Central memory CD4-positive, alpha-beta T cell (primary cell): ENCODE measurements at places on chromosomes 6 and 20.

- no peak for DNase-seq
These were observed 230.9 kb upstream of the CITED2 start for GRCh38 chr6:139605350-139605749.

DNA sequence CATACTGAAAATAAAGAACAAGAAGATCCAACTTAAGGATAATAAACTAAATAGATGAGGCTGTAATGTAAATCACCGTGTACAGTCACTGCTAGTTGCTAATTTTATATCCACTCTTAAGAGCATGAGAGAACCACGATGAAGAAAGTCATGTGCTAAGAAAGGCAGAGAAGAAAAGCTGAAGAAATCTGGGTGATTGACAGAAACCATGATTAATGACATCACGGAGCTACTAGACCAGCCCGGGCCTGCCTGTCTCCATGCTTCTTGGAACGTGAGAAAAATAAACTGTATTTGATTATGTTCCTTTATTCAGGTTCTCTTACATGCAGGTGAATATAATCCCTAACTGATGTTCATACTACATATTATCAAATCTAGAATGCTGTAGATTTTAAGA is 84.2 kb upstream of the E2F3 start:
- no peak for DNase-seq

GRCh38 chr20:46230801-46231282 is 77.5 kb downstream of the CDH22 start:
- no peak for DNase-seq

DNA sequence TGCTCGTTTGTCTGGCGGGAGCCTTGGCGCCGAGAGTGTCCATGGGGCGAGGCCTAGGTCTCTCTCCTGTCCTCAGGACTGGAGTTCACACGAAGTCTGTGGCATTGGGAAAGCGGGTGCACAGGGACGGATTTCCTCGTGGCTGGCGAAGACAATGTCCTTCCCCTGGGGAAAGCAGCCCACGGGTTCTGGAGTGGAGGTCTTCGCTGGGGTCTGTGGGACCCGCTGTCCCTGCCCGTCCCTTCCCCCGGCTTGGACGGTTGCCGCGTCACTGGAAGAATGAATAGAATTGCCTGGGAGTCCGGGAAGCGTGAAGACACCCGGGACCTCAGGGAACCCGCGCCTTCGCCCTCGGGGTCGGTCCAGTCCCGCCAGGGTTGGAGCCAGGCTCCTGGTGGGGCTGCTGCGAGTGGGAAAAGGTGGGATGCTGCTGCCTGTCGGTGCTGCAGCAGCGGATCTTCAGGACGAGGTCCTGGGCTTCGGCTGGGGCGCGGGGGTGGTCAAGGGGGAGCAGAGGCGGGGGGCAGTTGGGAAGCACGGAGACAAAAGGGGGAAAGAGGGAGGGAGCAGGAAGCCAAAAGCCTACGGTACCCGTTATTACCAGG is 441.8 kb upstream of the DEFB115 start:
- DNase-seq, result no peak

- no peak for DNase-seq
These were observed 351.6 kb upstream of the CNR1 start for GRCh38 chr6:88517737-88518136.

GRCh38 chr6:62980724-62981123 is 230.5 kb upstream of the FKBP1C start:
- DNase-seq, result no peak

GRCh38 chr20:10721137-10721896 is 47.5 kb upstream of the JAG1 start:
- DNase-seq, result no peak

GRCh38 chr6:138012682-138013081 is 94.5 kb downstream of the PERP start:
- peak; percentile 1 for DNase-seq

- DNase-seq, result no peak
These were observed 793 bp upstream of the HDAC2 start for GRCh38 chr6:113971741-113972140.

- no peak for DNase-seq
These were observed 42.3 kb downstream of the IL20RA start for GRCh38 chr6:137002505-137002904.

GRCh38 chr6:149233056-149233715 is 84.3 kb upstream of the TAB2 start:
- peak; percentile 66 for DNase-seq

GRCh38 chr6:89615882-89616281 is 22.7 kb downstream of the LYRM2 start:
- no peak for DNase-seq

DNA sequence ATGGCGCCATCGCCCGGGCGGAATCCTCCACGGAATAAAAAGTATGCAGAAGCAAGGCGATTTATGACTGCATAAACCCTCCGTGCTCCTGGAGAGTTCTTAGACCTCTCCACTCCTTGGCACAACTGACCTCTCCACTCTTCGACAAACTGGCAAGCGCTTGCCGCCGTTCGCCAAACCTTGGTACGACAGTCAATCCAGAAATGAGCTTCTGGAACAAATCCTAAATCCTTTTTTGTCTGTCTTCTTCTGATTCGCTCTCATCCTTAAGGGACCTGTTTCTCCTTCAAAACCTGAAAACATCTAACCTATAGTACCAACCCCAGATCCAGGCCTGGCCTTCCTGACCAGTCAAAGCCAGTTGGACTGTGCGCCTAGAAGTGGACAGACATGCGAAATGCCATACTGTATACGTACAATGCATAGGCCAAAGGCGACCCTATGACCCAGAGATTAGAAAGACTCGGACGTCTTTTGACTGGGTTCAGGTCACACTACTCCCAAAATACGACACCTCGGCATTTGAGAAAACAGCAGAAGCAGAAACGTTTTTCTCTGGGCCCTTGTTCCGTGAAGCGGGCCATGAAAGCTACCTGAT is 59.4 kb downstream of the TRIM27 start:
- DNase-seq, result no peak

GRCh38 chr6:54107470-54108090 is 3.7 kb upstream of the MLIP start:
- DNase-seq, result no peak

DNA sequence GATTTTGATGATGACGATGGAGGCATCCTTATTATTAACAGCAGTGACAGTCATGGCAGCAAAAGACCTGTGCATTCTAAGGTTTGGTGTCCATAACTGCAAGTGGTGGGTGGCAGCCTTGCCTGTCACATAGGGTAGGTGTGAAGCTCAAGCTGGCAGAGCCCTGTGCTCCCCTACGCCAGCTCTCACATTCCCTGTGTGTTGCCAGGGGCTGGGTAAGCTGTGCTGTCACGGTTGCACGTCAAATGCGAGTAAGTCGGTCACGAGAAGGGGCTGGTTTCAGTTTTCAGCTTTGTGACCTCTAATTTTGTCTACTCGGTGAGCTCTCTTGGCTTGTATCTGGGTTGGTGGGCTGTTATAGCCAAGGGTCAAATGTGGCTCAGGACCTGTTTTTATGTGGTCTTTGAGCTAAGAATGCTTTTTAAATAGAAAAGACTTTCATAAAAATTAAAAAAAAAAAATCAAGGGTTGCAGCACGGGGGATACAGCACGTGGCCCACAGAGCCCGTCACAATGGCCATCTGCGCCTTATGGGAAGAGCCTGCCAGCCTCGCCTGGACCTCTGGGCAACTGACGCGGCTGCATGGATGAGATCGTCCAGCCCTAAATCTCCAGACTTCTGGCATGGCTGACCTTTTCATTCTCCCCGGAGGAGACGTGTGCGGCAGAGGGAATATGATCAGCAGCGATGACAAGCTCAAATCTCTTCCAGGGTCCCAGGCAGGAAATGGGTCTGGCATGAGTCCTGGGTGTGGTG is 148.5 kb downstream of the PHACTR3 start:
- no peak for DNase-seq

DNA sequence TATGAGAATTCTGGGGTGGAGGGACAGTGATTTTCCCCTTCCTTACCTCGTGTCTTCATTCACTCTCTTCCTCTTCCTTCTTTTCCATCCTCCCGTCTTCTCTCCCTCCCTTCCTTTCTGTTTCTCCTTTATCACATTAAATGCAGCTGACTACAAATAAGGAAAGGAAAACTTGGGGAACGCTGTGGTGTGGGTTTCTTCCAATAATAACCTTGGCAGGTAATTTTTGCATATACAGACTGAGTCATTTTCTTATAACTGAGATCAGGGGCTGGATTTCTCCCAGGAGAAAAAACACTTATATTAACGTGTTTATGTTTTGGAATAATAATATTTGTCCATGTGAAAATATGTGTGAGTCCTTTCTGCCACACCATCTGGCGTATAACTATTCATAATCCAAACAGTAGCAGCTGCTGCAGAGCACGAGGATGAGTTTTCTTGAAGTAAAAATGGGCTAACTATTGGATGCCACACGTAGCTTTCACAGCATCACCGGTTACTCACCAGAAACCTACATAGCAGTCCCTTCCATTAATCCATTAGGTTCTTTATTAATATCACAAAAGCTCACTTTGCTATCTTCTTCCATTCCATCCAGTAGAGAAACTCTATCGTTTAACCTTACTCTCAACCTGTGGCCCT is 139.2 kb upstream of the SASH1 start:
- DNase-seq, result no peak

- no peak for DNase-seq
These were observed 251.3 kb upstream of the PRND start for GRCh38 chr20:4470375-4470774.

DNA sequence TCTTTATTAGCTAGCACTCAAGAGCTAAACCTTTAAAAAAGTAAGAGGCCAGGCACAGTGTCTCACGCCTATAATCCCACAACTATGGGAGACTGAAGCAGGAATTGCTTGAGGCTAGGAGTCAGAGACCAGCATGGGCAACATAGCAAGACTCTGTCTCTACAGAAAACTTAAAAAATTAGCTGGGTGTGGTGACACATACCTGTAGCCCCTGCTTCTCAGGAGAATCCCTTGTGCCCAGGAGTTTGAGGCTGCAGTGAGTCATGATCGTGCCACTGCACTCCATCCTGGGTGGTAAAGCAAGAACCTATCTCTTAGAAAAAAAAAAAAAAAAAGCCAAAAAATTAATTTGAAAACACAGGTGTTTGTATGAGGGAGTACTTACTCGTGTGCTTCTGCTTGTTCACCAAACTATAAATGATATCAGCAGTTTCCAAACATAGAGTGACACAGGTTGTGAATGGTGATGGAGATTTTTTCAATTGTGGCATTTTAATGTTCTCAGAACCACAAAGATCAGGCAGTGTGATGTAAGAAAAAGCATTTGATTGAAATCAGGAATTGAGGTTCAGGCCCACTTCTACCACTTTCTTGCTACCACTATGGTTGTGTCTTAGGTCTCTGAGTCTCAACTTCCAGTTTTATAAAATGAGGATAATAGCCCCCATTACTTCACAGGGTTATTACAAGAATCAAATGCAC is 104.9 kb downstream of the FOXO3 start:
- no peak for DNase-seq

GRCh38 chr20:36407199-36407733 is 101.1 kb downstream of the DLGAP4 start:
- DNase-seq, result no peak

DNA sequence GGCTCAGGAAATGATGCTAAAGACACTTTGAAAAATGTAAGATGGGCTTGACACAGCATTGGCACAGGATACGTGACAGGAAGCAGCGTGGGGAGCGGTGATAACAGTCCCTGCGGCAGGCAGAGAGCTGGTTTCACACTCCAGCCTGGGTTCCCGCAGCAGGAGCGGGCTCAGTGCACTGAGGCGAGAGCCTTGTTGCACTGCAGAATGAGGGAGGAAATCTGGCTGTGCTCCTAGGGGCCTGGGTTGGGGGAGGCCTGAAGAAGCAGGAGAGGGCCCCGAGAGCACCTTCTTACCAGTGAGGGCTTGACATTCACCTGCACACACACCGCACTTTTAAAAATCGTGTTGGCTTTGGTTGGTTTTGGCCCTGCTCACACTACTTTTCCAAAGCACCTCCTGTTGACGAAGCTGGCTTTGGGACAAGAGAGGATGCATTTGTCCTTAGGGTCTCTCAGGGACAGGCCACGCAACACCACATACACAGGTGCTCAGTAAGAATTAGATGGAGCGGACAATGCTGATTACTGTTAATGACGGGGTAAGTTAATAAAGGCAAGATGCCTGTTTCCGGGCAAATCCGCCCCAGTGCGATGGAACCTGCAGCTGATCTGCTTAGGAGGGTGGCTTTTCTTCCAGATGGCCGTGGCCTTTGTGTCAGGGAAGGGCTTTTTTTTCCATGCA is 49.4 kb upstream of the ARMC2 start:
- peak; percentile 46 for DNase-seq

DNA sequence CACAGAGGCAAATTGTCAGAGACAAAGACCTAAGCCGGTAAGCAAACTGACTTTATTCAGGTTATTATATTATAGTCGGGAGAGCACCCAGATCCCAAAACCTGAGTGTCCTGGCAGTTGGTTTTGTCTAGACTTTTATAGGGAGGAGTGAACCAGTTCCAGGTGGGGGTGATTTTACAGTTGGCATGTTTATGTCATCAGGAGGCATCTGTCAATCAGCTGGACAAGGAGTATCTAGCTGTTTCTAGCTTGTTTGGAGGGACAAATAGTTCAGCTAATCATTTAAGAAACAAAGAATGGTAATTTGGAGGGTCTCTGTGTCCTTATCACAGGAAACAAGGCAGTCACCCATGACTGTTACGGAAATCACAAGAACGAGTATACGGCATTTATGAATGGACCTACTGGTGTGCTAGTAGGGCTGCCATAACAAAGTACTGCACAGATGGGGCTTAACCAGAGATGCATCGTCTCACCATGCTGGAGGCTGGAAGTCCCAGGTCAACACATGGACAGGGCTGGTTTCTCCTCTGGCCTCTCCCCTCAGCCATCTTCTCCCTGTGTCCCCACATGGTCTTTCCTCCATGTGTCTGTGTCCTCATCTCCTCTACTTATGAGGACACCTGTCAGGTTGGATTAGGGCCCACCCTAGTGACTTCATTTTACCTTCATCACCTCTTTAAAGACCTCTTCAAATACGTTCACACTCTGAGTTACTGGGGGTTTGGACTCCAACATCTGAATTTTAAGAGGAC is 122.7 kb downstream of the LY86 start:
- DNase-seq, result no peak

- DNase-seq, result no peak
These were observed 6.7 kb downstream of the SAYSD1 start for GRCh38 chr6:39108041-39108839.

DNA sequence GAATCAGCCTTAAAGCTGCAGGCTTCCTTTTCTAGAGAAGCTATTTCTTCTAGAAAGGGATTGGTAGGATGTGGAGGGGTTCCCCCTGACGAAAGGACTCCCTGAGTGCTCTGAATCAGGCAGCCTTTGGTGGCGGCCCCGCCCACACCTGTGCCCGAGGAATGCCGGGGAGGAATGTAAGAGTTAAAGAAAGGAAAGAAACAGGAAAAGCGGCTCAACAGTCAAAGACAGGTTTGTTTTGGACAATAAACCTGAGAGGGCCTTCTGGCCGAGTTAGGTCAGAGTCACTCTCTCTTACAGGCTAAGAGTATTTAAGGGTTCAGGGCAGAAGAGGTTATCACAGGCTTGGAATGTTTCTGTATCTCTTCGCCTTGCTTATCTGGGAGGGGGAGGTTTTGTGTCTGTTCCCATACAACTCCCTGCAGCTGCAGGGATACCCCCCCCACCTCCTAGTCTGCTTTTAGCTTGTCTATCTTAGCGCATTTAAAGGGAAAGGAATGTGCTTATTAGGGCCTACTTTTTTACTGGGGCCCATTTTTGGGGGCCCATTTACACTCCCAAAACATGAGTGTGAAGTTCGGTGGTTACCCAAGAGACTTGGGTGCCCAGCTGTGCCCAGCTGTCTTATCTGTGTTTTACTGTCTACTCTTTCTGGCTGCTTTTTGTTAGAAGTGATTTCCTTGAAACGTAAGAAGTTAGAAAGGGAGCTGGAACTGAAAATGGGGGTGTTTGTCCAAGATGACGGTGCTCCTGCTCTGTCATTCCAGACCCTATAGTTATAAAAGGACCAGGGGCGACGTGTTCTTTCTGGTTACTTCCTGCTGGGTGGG is 32.8 kb downstream of the DYNLT1 start:
- DNase-seq, result no peak

GRCh38 chr6:110902091-110902490 is 27.5 kb downstream of the AMD1 start:
- no peak for DNase-seq
